MCF 10A (cell line): ENCODE measurements at places on chromosomes 4 and X. TPM values are rescaled to one million over a fixed set of nuclear protein-coding genes. Genes with fewer than 3 reads are reported as not detected.

Gene LIN54
- 16.0 and 16.5 TPM in 2 replicates for total RNA-seq

Gene RTL3
- total RNA-seq, result not detected in 2 replicates

Gene NHSL2
- total RNA-seq, result not detected in 2 replicates

Gene ADH1A
- total RNA-seq, result 0.21 TPM in 1 of 2 replicates, not detected in the other

Gene SEPTIN6
- total RNA-seq, result 3.8 and 4.7 TPM in 2 replicates

Gene NHS
- total RNA-seq, result 3.6 and 6.2 TPM in 2 replicates

Gene TLL1
- 0.66 and 1.4 TPM in 2 replicates for total RNA-seq

Gene ELOVL6
- total RNA-seq, result 22.7 and 23.5 TPM in 2 replicates

Gene SYTL5
- total RNA-seq, result 0.07 TPM in 1 of 2 replicates, not detected in the other

Gene SHROOM3
- 15.7 and 20.7 TPM in 2 replicates for total RNA-seq

Gene BEX5
- total RNA-seq, result not detected in 2 replicates

Gene PCDH11X
- 0.05 TPM in 1 of 2 replicates, not detected in the other for total RNA-seq

Gene MSX1
- total RNA-seq, result 3.6 and 3.9 TPM in 2 replicates

Gene CENPU
- 8.3 and 22.3 TPM in 2 replicates for total RNA-seq

Gene CXCL11
- not detected in 2 replicates for total RNA-seq

Gene PI4K2B
- 13.6 and 22.8 TPM in 2 replicates for total RNA-seq

Gene LRAT
- total RNA-seq, result 3.5 and 5.8 TPM in 2 replicates

Gene NAP1L3
- total RNA-seq, result 0.15 TPM in 1 of 2 replicates, not detected in the other

Gene ASIC5
- total RNA-seq, result not detected in 2 replicates

Gene SLBP
- 37.1 and 43.5 TPM in 2 replicates for total RNA-seq

Gene SPP1
- not detected in 2 replicates for total RNA-seq
